Left lobe of liver (tissue), 2 donors: ENCODE measurements at places on chromosomes 3 and 15. TPM values are rescaled to one million over a fixed set of nuclear protein-coding genes. Genes with fewer than 3 reads are reported as not detected.

GRCh38 chr3:43863966-43864933 lies 173.5 kb downstream of the ABHD5 start:
- DNase-seq, result no peak

NTRK3 gene
- total RNA-seq, result 0.38 TPM

DNA sequence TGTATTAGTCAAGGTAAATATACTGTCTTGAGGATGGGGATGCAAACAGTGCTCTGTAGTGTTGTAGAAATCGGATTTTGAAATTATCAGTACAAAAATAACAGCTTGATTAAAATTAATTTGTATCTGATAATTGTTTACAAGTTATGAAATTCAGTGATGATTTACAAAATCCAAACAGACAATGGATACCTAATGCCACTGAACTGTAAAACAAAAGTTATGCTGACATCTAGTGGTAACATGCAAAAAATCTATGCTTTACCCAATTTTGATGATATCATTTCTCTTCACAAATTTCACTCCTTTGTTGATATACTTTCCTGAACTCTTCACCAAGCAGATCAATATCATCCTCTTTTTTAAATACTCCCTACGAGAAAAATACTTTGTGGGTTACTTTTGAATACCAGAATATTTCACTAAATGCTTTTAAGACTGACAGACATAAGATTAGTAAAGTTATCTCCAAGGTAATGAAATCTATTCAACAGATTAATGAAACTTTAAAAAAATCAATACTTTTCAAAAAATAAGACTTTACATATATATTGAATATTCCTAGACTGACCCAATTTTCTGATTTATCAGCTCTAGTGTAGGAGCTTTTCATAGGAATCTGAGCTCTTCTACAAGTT lies 36.0 kb downstream of the MNS1 start:
- DNase-seq, result no peak

ARHGEF3 gene
- 1.5 TPM for total RNA-seq

GRCh38 chr15:75809986-75810750 lies 33.1 kb upstream of the UBE2Q2 start:
- DNase-seq, result no peak

GRCh38 chr3:9782770-9783169 lies 9.5 kb downstream of the TADA3 start:
- DNase-seq, result no peak

GRCh38 chr3:30685267-30685667 lies 78.9 kb downstream of the TGFBR2 start:
- DNase-seq, result no peak

DNA sequence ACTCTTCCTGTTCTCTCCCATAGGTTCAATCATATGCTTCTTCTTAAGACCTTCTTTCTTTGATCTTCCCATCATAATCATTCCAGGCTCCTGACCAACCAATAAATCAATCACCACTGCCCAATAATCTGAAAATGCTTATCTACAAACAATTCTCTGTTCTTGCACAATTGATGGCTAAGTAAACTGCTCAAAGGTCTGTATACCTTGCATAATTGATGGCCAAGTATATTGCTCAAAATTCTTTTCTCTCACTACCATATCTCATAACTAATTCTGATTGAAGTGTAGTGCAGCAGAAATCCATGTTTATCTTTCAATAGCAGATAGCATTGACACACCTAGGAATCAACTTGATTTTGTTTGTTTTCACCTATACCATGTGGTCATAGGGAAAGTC lies 83.4 kb upstream of the EPHA6 start:
- no peak for DNase-seq

DNA sequence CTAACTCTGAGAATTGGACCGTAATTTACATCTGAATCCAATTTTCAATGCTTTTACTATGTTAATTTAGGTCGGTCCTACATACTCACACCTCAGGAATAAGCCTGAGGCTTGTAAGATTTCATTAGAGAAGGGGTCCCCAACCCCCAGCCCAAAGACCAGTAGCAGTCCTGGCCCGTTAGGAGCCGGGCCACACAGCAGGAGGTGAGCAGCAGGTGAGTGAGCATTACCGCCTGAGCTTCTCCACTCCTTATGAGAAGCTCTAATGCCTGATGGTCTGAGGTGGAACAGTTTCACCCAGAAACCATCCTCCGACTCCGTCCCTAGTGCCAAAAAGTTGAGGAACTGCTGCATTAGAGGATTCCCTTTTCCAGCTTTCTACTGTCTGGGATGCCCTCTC lies 757.3 kb downstream of the SI start:
- no peak for DNase-seq

DNA sequence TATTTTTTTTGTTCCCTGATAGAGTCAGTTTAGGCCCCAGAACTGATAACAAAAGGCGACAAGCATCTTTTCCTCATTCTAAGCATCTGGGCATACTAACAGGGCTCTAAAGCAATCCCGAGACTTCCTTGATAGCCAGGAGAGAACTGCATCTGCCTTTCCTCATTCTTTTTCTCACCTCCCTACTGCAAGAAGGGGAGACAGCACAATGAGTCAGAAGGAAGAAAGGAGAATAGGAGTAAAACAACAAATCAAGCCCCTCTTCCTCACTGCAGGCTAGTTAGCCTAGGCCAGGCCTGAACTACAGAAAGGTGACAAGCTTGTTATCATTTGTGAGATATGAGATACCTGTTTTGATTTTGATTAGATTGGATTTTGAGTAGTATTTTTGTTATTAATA lies 97.9 kb downstream of the NAALADL2 start:
- no peak for DNase-seq

DNA sequence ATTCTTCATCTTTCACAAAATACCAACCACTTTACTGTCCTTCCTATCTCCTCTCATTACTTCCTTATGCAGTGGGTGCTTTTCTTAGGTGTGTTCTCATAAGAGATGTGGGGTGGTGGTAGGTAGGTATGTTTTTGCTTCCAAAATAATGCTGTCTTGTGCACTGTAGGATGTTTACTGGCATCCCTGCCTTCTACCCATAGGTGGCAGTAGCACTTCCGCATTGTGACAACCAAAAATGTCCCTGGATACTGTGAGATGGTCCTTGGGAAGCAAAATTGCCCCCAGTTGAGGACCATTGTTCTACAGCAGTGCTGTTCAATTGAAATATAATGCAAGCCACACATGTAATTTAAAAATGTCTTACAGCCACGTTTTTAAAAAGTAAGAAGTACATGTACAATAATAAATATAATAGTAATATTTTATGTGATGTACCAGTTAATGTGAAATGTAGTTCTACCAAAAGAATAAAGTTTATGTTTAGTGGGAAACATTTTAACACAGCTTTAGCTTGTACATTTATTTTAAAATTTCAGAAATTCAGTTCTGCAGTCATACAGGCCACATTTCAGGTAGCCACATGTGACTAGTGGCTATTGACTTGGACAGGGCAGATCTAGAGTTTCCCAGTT lies 75.2 kb downstream of the NEO1 start:
- no peak for DNase-seq

GRCh38 chr15:80712956-80713355 lies 17.8 kb downstream of the ABHD17C start:
- no peak for DNase-seq

SLC12A8 gene
- 24.2 TPM for total RNA-seq

GRCh38 chr3:66154444-66154861 lies 66.3 kb upstream of the SLC25A26 start:
- DNase-seq, result no peak

DNA sequence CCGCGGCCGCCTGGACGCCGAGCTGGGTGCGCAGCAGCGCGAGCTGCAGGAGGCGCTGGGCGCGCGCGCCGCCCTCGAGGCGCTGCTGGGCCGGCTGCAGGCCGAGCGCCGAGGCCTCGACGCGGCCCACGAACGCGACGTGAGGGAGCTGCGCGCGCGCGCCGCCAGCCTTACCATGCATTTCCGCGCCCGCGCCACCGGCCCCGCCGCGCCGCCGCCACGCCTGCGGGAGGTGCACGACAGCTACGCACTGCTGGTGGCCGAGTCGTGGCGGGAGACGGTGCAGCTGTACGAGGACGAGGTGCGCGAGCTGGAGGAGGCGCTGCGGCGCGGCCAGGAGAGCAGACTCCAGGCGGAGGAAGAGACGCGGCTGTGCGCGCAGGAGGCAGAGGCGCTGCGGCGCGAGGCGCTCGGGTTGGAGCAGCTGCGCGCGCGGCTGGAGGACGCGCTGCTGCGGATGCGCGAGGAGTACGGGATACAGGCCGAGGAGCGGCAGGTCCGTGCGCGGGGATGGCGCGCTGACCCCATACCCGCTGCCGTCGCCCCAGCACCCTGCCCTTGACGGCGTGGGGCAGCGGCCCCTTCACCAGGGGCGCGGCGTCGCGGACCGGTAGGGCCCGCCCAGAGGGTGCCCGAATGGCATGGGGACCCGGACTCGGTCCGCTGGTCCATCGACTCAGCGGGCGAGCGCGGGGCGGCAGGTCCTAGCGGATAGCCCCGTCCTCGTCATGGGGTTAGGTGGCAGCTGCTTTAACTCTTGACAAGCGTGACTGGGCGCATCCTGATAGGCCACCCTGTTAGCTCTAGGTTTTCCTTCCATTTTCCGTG lies 848 bp downstream of the SYNM start:
- DNase-seq, result peak; percentile 58

DNA sequence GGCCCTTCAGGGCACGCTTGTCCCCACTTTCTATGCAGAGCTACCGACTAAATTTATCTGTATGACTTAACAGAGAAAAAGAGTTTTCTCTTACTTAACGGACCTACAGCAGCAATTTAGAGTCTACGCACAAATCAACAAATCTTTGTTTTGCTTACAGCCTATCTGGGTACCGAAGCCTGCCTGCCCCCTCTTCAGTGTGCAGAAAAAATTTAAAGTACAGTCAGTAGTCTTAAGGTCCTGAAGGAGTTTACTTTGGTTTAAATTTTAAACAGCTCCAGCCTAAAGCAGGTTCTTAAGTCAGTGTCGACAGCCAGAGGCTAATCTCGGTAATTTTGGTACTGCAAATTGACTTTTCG lies 570 bp downstream of the SACM1L start:
- no peak for DNase-seq

DNA sequence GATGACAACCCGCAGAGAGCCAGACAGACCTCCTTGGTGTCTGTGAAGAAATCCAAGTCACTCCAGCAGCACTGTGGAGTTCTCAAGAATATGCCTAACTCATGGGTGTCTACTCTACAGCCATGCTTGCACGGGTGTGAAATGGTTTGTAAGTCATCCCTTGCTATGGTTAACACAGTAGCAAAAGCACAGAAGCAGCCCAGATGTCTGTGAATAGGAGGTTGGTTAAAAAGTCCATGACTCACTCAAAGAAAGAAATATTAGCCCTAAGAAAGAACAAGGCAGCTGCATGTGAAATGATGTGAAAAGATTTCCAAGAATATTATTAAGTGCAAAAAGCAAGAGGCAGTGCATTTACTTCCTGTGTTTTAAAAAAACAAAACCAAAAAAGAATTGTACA lies 12.1 kb upstream of the LIMD1 start:
- no peak for DNase-seq

GRCh38 chr3:38617137-38617536 lies 32.4 kb downstream of the SCN5A start:
- no peak for DNase-seq

UTS2B gene
- 0.15 TPM for total RNA-seq

MAP6D1 gene
- total RNA-seq, result 0.65 TPM

DNA sequence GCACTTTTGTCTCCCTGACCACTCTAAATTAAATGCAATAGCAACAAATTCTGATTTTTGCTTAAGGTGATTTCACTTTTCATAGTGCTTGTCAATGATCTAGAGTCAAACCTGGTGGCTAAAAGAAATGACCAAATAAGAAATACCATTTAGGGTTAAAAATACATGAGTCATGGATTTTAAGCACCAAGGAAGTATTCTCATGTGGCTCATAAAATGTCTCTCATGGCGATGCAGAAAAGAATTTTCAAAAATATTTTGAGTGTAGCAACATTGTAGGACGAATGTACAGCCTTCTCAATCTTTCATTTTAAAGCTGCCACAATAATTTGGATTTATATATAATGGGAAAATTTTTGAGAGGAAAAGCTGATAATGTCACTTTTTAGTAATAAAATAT lies 193.6 kb downstream of the EPHA3 start:
- DNase-seq, result no peak

DNA sequence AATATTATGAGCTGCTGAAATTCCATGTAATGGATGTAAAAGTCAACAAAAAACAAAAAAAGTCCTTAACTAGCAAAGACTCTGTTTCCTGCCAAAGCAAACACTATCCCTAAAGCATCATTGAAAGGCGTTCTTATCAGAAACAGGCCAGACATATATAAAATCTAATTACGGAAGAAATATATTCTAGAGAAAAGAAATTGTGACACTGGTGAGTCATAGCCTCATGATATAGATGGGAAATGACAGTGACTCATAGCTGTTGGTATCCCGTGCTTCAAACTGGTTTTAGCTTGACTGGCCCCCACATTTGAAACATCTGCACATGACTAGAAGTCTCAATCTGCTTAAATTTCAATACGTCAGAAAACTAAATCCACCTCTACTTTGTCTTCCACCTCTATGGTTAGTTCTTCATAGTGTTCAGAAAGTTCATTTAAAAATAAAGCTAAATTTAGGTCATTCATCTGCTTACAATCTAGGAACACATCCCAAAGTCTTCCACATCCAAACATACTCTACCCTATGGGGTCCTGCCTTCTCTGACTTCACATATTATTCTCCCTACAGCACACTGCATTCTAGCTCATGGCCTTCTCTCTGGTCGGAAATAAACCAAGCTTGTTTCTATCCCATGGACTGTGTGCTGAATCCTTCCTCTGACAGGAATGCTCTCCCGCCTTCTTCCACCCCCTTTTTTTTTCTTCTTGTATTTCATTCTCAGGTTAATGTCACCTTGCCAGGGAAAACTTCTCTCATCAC lies 456.3 kb upstream of the ARRDC4 start:
- no peak for DNase-seq

HES1 gene
- 21.3 TPM for total RNA-seq

DNA sequence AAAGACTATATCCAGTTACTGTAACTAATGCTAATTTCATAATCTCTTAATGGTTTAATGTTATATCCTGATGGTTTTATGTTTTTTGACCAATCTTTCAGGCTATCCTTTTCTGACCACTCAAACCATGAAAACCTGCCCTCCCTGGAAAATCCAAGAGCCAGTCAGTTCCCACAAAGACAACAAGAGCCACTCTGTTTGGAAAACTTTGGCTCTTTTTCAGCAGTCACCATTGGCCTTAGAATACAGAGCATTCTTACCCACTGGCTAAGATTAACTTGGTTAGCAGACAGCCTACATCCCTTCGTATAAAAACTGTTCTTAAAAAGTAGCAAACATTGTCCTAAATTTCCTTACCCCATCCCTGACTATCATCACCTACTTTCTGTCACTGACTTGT lies 32.9 kb downstream of the ALCAM start:
- DNase-seq, result no peak

DNA sequence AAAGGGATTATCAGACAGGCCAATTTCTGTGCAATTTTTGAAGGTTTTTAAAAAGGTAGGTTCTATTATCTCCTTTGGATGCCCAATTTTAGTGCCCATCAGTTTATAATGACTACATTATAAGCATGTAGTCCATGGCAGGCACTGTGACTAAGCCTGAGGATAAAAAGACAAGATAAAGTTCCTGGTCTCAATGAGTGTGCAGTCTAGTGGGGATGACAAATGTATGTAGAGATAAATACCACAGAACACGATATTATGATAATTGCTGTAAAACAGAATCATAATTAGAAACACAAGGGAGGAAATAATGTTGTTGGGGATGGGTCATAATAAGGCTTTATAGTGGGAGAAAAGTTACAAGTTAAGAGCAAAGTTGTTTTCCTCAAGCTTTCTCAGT lies 163.1 kb downstream of the ZNF385D start:
- DNase-seq, result no peak
